Spinal cord (tissue), 10 donors: ENCODE measurements at places on chromosomes 16 and 17. TPM values are rescaled to one million over a fixed set of nuclear protein-coding genes. Genes with fewer than 3 reads are reported as not detected.

DNA sequence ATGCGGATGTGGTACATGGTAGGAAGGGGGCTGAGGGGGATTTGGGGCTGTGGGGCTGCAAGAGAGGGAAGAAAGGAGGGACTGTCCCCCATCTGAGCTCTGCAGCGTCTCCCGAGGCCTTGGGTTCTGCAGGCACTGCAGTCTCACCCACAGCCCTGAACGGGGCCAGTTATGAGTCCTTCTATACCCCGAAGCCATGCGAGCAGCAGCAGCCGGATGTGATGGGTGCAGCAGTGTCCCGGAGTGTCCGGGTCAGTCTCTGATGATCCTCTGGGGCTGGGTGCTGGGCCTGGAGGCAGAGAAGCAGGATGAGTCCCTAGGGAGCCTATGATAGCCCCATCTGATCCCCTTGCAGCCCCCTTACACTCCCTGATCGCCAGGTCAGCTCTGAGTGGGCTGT, 41.5 kb downstream of the CPNE2 start:
- DNase-seq, result no peak

GRCh38 chr16:2449118-2449517, 10.8 kb upstream of the TEDC2 start:
- no peak for DNase-seq

DNA sequence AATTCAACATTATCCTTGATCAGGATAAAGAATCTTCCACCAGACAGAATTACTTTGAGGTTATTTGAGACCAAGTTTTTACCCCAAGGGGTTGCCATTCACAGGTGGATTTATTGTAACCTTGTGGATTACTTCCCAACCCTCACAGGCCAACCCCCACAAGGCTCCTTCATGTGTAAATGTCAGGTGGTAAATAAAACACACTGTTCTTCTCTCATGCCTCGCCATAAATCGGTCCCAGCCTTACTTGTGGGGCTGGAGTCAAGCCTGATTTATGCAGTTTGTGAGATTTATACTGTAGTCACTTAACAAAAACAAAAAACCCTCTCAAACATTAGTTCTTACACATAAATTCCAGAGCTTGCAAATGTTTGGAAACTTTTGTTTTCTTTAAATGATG, 98.6 kb upstream of the IRX3 start:
- no peak for DNase-seq

DNA sequence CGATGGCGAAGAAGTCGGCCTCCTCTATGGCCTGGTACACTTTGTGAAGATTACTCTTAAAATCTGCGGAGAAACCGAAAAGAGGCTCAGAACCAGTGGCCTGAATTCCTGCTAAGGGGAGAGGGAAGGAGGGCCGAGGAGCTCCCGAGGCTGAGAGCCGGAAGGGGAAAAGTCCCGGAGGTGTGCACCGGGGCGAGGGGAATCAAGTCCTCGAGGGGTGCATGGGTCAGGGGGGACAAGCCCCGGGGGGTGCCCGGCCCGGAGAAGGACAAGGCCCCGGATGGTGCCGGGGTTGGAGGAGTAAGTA, 495 bp downstream of the PARN start:
- no peak for DNase-seq

- no peak for DNase-seq
These were observed 50.3 kb downstream of the GINS3 start for GRCh38 chr16:58442547-58442946.

- DNase-seq, result peak; percentile 17
These were observed 229.8 kb downstream of the CPPED1 start for GRCh38 chr16:12573730-12574383.

DNA sequence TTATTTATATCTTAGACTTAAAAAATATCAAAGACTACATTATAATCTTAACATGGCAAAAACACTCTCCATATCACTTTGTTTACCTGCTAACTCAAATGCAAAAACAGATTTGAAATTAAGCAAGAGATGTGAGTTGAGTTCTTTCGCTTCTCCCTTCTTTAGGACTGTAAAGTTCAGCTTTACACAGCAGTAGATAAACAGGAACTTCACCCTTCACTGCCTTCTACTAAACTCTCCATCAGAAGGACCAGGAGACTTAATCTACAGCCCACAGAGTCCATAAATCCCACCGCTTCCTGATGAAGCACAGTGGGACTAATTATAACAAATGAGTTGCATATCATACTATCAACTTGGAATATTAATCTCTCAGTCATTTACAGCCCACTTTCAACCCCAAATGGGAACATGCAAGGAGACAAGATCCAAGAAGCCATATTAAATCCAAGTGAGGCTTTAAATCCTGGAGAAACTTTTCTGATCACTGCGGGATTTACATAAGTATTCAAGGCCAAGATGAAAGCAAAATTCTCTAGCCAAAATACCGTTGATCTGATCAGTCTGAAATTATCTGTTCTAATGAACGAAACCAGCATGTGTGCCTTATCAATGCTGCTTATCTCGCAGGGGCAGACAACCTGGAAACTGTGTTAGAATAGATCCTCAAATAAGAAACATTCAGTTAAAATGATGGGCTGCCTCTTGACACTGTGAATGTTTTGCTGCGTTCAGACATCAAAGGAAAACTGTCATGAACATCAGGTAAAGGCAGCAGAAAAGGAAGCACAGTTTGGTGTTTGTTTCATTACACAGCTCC, 1.6 kb downstream of the AMFR start:
- DNase-seq, result no peak

- no peak for DNase-seq
These were observed 473.9 kb downstream of the PMP22 start for GRCh38 chr17:14791221-14791620.

DNA sequence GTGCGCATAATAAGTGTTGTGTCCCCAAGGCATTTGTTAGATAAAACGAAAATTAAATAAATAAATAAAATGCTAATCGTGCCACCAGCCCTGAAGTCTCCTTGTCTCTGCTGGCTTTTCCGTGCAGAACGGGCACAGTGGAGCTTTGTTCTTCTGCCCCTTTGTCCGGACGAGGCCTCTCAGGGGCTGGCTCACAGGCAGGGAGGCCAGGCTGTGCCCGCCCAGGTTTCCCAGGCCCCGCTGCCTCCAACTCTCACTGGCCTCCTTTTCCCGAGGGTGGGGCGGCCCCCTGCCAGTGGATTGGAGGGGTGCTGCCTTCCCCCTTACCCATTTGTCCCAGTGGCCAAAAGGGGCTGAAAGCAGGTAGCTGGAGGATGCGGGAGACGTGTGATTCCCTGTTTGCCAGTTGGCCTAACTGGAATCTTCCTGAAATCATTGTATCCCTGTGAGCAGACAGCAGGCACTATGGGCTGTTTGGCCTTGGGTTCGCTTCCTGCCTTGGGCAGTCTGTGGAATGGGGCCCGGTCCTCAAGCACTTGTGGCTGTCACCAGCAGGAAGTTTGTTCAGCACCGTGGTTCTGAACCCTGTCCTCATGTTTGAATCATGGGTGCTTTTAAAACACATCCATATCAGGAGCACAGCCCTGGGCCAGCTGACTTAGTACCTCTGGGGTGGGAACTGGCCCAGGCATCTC, 64.4 kb downstream of the KSR1 start:
- DNase-seq, result no peak

GRCh38 chr16:88102597-88102996, 151.4 kb downstream of the BANP start:
- no peak for DNase-seq

DNA sequence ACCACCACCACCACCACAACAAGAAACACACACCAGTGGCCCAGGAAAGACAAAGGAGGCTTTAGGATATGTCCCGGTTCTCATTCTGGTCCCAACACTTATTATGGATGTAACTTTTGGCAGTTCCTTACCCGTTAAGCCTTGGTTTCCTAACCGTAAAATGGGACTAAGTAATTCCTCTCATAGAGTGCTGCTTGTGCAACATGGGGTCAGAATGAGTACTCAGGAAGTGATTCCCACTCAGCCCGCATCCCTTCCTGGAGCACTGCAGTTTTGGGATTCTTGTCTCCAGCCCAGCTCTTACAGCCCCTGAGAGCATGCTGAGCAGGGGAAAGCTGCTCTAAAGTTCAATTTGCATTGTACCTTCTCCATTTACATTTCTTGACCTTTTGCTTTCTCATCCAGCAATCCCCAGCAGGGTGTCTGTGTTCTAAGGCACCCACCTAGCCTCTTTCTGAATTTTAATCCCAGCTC, 262.6 kb downstream of the PRKCA start:
- DNase-seq, result no peak

GRCh38 chr17:356671-357434, 4.2 kb upstream of the RPH3AL start:
- no peak for DNase-seq

DNA sequence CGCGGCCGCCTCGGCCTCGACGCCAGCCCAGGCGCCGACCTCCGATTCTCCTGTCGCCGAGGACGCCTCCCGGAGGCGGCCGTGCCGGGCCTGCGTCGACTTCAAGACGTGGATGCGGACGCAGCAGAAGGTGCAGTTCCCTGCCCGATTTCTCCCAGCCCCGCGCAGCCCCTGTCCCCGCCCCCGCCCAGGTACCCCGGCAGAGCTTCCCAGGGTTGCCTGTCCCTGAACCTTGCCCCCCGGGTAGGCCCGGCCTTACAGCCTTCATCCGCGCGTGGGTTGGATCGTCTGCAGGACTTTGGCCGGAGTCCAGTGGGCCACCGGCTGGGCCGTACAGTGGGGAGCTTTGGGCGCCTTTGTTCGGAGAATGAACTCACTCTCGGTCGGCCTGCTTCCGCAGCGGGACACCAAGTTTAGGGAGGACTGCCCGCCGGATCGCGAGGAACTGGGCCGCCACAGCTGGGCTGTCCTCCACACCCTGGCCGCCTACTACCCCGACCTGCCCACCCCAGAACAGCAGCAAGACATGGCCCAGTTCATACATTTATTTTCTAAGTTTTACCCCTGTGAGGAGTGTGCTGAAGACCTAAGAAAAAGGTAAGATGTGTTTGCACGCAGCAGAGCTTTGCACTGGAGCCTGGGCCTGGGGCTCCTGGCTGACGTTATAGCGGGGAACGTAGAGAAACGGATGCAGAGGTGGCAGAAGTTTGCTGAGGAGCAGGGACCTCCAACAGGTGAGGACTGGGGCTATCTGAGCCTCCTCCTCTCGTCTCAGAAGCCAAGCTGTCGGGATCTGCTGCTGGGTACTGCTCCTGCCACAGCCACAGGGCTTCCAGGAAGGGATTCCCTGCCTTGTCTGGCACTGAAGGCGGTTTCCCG, 593 bp downstream of the GFER start:
- DNase-seq, result no peak

DNA sequence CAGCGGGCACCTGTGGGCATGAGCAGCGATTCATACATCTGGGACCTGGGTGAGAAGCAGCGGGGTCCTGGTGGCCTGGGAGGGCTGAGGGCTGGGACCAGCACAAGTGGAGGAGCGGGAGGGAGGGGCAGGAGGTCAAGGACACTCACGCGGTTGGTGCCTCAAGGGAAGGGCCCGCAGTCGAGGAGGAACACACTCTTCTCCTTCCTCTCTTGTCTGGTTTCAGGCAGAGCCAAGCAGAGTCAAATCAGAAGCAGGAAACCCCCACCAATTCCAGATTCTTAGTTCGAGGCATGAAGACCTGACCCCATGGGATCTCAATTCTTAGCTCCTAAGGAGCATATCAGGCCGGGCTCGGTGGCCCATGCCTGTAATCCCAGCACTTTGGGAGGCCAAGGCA, 15.7 kb downstream of the DNAI2 start:
- DNase-seq, result no peak

DNA sequence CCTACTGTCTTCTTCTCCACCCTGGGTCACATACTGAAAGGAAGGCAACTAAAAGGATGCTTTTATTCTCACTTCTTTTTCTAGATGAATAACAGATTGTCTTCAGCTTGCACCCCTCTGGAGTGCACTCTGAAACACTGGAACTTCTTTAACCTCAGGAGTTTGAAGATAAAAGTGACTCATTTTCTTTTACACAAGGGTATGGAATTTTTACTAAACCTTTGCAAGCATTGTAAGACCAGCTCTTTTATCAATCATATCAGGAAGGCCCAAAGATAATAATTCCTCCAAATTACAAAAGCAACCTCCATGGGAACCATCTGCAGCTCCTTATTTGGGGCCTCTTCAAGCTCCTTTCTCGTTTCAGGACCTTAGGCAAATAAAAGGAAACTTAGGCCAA, 193.5 kb upstream of the KIF2B start:
- no peak for DNase-seq

DNA sequence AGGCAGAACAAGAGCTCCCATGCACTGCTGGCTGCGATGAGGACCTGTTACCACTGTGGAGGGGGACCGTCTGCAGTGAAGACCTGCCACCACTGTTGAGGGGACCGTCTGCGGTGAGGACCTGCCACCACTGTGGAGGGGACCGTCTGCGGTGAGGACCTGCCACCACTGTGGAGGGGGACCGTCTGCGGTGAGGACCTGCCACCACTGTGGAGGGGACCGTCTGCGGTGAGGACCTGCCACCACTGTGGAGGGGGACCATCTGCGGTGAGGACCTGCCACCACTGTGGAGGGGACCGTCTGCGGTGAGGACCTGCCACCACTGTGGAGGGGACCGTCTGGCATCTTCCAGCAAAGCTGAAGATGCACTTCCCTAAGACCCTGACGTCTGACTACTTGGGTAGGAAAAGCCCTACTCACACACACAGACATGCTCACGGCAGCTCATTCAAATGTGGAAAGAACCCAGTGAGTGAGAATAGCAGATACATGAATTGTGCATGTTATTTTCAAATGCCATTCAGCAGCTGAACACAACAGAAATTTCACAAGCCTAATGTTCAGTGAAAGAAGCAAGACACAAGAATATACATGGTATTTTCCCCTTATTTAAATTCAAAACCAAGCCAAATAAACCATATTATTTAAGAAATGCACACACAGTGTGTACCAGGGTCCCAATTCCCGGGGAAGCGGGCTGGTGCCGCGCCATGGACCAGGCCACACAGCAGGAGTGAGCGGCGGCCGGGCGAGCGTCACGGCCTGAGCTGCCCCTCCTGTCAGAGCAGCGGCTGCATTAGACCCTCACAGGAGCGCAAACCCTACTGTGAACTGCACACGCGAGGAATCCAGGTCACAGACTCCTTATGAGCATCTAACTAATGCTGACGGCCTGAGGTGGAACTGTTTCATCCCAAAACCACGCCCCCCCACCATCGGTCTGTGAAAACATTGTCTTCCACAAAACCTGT, 64.2 kb upstream of the METRNL start:
- DNase-seq, result no peak

GRCh38 chr17:1060991-1061390, 64.1 kb downstream of the TIMM22 start:
- DNase-seq, result no peak

- no peak for DNase-seq
These were observed 50.8 kb downstream of the SOCS1 start for GRCh38 chr16:11205065-11205699.

GRCh38 chr16:1715220-1715619, 9.2 kb downstream of the MAPK8IP3 start:
- DNase-seq, result no peak

The SARM1 gene
- total RNA-seq, result 17.0 TPM

The TLE7 gene
- not detected for total RNA-seq

The MYL11 gene
- total RNA-seq, result 3.0 TPM

The SLFN12L gene
- total RNA-seq, result 0.22 TPM

The DNAH9 gene
- 9.2 TPM for total RNA-seq

The RNF222 gene
- not detected for total RNA-seq

The NOTUM gene
- 0.89 TPM for total RNA-seq

The ADAD2 gene
- 0.39 TPM for total RNA-seq

The CUEDC1 gene
- total RNA-seq, result 17.7 TPM

The KRTAP9-4 gene
- not detected for total RNA-seq

The CTRB1 gene
- not detected for total RNA-seq

The RPRML gene
- total RNA-seq, result 0.55 TPM
